ENCODE measurements at places on chromosomes 2 and 18. TPM values are rescaled to one million over a fixed set of nuclear protein-coding genes. Genes with fewer than 3 reads are reported as not detected.

The POTEI gene
- not detected for total RNA-seq

GRCh38 chr18:79681484-79682387 is 2.1 kb downstream of the CTDP1 start:
- DNase-seq, result no peak

The GNLY gene
- total RNA-seq, result 2.4 TPM

- DNase-seq, result no peak
Measured at GRCh38 chr2:54274781-54275242, 18.8 kb upstream of the TSPYL6 start.

The HOXD12 gene
- total RNA-seq, result not detected

DNA sequence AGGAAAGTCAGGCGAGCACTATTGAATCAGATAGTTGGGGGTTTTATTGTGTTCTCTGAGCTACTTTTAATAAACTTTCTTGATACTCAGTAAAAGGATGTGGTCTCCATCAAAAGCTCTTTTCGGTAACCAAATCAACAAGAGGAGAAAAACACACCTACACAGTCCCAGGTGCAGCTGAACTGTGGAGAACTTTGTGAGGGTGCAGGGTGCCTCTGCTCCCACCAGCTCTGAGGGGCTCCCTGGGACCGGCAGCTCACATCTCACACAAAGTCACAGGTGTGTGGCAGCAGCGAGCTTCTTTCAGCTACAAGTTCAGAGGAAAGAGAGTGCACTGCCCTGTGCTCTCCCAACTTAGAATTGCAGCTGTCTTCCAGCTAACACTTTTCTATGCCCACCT is 650.4 kb downstream of the RNF144A start:
- no peak for DNase-seq

DNA sequence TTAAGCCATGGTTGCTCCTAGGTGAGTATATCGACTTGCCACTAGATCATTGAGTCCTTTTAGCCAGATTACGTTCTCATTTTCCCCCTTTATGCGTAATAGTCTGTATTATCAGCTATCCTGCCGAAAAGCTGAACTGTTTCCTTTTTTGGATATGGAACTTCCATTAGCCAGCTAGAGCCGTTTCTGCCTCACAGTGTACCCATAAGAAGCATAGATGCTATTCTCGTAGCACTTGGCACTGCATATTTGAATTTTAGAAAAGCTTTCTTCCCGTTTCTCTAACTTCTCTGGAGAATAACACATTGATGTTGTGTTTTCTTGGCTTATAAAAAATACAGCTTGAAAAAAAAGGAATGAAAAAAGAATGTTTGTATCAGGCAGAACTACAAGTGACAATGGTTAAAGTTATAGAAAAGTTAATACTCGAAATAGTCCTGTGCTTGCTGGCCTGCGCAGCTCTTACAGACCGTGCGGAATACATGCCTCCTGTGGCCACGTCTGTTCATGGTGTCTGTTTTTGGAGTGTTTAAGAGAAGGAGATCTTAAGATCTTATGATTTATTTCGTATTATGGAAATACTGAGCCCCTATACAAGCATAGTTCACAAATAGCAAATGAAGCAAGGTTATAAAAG is 710 bp downstream of the DUSP19 start:
- no peak for DNase-seq

DNA sequence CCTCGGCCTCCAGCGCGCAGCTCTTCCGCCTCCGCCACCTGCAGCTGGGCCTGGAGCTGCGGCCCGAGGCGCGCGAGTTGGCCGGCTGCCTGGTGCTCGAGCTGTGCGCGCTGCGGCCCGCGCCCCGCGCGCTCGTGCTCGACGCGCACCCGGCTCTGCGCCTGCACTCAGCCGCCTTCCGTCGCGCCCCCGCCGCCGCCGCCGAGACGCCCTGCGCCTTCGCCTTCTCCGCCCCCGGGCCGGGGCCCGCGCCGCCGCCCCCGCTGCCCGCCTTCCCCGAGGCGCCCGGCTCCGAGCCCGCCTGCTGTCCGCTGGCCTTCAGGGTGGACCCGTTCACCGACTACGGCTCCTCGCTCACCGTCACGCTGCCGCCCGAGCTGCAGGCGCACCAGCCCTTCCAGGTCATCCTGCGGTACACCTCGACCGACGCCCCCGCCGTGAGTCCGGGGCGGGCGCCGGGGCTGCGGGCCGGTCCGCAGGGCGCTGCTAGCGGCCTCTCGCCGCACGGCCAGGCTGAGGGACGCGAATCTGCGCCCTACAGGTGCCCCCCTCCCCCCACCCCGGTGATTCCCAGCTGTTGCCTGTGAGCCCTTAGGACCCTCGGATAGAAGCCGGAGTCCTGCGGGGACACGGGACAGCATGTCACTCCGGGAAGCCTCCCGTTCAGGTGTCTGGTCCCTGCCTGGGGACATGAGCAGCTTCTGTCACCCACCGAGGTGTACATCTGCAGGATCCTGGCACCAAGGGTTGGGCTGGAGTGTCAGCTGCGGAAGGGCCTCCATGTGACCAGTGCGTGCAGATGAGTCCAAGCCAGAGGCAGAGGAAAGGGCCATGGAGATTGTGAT is 616 bp downstream of the RNPEPL1 start:
- DNase-seq, result peak; percentile 88

- DNase-seq, result no peak
Measured at GRCh38 chr2:132538331-132538855, 121.8 kb downstream of the GPR39 start.

The INHBB gene
- total RNA-seq, result 5.8 TPM

GRCh38 chr2:234146087-234146826 is 95.8 kb downstream of the SPP2 start:
- no peak for DNase-seq

GRCh38 chr2:103161456-103162289 is 399.8 kb downstream of the TMEM182 start:
- no peak for DNase-seq

The RAD51AP2 gene
- not detected for total RNA-seq

- no peak for DNase-seq
Measured at GRCh38 chr18:62399276-62399675, 74.2 kb downstream of the TNFRSF11A start.

The PAX8 gene
- 3.6 TPM for total RNA-seq

Data from posterior vena cava (tissue), 2 donors.